ENCODE measurements at places on chromosomes 2 and 18.
A peak's percentile ranks its signal among the peaks of the same experiment; 100 is the strongest.

DNA sequence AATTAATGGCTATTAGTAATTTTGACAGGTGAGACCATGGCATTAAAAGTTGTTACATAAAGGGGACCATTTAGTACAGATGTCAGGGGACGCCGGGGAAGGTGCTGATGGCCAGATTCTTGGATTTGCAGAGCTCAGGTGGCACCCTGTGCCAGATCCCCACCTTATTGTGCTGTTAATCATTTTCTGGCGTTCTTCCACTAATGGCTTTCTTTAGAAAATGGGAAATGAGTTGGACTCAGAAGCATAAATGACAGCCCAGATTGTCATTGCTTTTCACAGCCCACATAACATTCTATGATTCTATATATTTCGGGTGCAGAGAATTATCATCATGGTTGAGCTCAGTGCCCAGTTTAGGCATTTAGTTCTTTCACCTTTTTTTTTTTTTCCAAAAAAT is 257.2 kb upstream of the TCF4 start:
- no peak for DNase-seq

DNA sequence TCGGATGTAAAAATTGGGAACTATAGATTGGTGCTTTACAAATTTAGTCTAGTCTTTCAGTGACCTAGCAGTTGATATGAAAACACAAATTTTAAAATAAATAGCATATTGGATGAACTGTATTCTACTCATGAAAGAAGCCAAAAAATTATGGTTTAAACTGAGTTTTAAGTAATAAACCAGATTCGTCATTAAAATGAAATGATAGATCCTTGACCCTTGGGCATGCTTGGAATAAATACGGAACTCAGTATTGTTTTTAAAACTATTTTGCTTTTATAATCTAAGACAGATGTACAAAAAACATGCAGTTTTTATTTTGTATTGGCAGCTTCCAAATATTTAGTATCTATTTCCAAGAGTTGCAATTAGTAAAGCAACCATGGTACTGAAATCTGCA is 34.6 kb upstream of the TBR1 start:
- DNase-seq = no peak

DNA sequence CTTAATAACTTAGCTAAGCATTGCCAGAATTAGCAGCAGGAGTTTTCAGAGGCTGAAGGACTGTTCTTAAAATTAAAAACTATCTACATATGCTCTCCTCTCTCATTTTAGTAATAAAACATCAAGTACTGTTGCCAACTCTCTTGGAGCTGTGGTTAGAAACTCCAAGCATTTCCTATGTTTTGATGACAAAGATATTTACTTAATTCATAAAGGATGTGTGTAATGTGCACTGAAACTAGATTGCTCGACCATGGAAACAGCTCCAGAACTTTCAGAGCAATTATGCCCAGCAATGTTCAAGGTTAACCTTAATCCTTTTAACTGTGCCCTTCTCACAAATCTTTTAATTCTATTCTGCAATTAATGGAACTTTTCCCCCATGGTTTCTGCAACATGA is 8.4 kb downstream of the GRP start:
- DNase-seq = no peak

DNA sequence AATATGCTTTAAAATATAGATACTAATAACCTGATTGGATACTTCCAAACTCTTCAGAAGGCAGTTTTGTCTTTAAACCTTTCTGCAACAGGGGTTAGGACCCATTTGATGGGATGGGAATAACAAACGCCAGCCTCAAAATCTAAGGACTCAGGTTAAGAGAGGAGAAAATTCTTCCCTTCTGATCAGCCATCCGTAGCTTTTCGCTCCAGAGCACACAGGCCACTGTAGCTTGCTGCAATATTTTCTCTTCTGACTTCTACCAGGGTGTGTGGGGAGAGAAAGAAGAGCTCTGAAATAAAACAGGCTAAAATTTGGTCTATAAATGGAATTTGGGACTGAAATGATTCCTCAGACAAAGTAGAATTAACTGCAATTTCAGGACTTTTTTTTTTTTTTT is 95.1 kb downstream of the ALPK2 start:
- no peak for DNase-seq

GRCh38 chr2:120373424-120373823 is 27.5 kb downstream of the INHBB start:
- DNase-seq = no peak

- DNase-seq = no peak
Measured at GRCh38 chr2:43127941-43128558, 98.4 kb downstream of the ZFP36L2 start.

DNA sequence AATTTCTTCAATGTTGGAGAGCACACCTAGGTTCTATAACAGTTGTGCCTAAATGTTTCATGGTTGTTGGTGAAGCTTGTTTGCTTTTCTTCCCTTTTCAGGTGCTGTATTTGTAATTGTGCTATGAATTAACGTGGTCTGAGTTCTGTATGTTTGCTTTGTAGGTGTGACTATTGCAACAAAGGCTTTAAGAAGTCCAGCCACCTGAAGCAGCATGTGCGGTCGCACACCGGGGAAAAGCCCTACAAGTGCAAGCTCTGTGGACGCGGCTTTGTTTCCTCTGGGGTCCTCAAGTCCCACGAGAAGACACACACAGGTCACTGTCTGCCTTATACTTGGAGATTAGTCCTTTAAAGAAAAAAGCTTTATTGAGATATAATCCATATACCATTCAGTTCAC is 91.2 kb downstream of the ZNF236 start:
- DNase-seq = no peak

- DNase-seq = no peak
Measured at GRCh38 chr2:182559623-182560022, 132.8 kb upstream of the PDE1A start.

DNA sequence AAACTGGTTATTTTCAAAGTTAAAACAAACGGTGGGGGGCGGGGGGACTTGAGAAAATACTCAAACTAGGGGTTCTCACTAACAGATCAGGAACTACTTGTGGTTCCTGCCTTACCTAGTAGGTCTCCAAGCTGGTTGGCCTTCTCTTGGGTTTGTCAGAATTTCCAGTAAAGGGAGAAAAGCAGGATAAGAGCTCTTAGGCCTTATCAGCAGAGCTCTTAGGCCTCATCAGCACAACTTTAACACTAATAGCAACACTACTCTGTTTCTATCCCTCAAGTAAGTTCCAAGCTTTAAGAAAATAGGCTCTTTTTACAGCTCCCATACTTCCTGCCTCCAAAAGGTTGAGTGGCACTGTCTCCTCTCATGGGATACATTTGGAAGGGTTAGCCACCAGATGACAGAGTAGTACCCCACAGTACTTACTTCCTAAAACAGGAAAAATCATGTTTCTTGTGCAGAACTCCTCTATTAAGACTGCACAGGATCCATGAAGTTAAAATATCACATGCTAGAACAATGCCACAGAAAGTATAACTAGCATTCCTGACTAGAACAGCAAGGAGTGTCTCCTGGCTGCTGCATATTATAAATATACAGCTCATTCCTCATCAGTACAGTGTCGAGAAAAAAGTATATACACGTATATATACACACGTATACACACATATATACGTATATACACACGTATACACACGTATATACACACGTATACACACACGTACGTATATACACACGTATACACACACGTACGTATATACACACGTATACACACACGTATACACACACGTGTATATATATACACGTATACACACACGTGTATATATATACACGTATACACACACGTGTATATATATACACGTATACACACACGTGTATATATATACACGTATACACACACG is 6.1 kb downstream of the FBXO11 start:
- DNase-seq = no peak

- DNase-seq = no peak
Measured at GRCh38 chr18:12014086-12014485, 32.8 kb downstream of the IMPA2 start.

- DNase-seq = no peak
Measured at GRCh38 chr2:190545555-190546385, 11.2 kb upstream of the NEMP2 start.

DNA sequence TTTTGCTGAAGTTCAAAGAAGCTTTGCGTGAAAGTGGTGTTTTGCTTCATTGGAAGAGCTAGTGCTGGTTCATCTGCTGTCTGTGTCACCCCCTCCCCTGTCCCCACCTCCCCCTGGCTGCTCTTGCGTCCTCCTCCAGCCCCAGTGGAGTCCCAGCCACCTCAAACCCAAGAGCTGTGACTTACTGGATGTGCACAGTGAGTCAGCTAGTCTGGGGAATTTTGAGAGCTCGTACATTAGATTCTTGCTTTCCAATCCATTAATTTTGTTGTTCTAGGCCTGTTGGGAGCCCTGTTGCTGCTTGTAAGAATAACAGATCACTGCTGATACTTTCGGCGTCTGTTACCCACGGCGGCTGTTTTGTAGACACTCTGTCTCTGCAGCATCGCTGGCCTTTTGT is 412.1 kb downstream of the TSN start:
- no peak for DNase-seq

- DNase-seq = no peak
Measured at GRCh38 chr2:106990297-106990696, 104.3 kb upstream of the ST6GAL2 start.

DNA sequence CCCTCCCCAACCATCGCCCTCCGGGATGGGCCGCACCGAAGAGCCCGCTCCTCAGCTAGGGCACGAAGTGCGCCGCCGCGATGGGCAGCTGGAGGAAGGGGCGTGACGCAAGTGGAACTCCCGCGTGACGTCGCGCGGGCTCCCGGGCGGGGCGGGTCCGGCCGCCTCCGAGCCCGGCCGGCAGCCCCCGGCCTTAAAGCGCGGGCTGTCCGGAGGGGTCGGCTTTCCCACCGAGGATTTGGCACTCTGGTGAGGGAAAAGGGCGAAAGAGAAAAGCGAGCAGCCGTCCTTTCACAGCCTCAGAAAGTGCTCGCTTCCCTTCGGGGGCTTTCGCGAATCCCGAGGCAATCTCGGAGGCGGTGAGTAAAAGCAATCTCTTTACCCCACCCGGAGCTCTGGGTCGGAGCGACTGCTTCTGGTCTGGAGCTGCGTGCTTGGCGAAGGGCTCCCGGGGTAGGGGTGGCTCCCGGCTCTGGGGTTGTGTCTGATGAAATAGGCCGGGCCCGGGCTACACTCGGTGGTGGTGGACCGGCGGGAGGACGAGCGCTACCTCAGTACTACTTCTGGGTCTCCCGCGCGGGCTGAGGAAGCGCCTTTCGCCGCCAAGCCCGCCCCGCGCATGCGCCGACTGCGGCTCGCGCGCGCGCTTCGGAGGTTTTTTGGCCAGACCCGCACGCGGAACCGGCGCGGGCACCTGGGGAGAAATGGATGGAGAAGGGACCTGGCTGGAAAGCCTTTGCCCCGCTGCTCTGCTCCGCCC is at the start of gene RBBP8:
TSS of gene RBBP8 (plus strand) at position 123 of the 760 bp plus-strand sequence. CDS start 3,524 bp downstream, outside the sequence.
- DNase-seq = peak; percentile 75

DNA sequence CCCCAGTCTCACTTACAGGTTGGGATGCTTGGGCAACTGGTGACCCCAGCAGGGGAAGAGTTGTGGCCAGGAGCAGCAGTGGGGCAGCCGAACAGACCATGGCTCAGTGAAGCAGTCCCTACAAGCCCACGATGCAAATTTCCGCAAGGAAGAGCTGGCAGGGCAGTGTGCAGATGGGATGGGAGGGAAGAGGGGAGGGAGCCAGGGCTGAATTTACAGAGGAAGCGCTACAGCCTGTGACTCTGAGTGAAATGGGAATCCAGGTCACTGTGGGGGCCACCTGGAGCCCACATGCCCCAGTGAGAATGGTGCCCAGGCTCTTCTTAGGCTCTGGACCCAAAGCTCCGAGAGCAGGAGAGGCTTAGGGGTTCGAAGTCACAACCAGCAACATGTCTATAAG is 27.0 kb upstream of the SELENOI start:
- DNase-seq = no peak

DNA sequence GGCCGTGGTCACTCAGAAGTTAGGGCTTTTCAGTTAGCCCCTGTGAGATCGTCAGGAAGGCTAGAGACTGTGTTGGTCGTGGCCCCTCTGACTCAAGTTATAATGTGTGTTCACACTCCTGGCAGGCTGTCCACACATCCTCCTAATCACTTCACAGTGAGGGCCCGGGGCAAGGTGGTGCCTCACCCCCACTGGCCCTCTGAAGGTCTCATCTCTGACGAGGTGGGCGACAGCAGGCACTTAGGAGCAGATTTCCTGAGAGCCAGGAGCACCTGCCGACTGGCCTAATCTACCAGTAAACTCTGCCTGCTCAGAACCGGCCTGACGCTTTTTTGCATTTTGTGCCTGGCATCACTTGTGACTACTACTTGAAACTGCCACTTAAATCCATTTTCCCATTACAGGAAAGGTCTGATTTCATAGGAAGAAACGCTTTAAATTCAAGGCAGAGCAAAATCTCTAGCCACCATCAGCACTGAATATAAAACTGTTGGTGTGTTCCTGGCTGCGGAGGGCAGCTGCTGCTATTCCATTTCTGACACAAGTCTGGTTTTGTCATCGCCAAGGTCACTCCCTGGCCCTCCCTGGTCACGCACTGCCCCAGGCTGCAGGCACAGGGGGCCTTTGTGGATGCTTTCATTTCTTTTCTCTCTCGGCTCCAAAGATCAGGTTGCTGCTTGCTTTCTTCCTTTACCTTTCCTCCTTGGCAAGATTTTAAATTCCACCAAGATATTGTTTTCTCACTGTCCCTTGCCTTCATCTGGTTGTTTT is 48.0 kb downstream of the RAB12 start:
- no peak for DNase-seq

DNA sequence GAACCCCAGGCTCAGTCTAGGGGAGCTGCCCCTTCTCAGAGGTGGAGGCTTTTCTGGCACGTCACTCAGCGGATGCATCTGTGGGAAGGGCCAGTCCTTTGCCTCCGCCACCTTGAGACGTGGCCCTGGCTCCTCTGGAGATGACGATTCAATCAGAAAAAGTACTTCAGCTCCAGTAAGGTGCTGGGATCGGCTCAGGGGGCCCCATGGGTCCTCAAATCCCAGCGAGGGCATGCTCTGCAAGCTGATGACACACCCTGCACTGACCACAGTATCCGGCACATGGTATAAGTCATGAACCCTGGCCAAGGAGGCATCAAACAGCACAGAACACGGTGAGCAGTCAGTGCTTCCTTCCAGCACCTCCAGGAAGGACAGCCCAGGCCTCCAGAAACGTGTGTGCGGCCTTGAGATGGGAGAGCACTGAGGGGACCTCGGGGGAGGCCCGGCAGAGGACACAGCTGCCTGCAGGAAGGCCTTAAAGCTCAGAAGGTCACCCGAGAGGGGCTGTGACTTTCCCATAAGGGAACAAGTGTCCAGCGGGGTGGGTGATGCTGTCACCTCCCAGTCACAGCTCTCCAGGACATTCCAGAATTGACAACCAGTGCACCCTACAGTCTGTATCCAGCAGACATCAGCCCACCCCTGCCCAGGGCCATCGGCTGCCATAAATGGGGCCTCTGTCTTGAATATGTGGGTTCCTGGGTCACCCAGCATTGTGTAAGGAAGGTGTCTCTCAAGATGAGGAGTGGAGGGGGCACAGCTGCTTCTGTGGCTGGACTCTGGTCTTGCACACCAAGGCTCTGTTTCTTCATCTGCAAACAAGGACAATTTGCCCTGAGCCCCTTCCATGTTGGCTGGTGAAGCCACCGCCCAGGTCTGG is 205.8 kb downstream of the NDUFA10 start:
- DNase-seq = no peak

GRCh38 chr2:117976581-117976980 is 37.3 kb downstream of the CCDC93 start:
- DNase-seq = no peak
